ENCODE measurements at places on chromosomes 2 and 18.

DNA sequence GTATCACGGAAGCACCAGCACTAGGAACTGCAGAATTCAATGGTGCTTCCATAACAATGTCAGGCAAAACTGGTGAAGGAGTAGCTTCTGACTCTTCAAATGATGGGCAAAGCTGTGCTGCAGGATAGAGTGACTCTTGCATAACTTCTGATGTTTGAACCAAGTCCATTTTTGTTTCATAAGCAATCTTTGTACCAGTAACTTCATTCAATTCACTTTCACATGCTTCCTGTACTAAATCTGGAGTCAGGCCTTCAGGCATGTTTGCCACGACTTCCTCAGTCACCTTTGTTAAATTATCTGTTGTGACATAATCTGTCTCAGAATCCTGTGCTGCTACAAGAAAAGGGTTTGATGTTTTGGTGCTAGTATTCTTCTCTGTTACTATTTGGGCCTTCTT lies 24.0 kb downstream of the RTN4 start:
- DNase-seq: no peak

DNA sequence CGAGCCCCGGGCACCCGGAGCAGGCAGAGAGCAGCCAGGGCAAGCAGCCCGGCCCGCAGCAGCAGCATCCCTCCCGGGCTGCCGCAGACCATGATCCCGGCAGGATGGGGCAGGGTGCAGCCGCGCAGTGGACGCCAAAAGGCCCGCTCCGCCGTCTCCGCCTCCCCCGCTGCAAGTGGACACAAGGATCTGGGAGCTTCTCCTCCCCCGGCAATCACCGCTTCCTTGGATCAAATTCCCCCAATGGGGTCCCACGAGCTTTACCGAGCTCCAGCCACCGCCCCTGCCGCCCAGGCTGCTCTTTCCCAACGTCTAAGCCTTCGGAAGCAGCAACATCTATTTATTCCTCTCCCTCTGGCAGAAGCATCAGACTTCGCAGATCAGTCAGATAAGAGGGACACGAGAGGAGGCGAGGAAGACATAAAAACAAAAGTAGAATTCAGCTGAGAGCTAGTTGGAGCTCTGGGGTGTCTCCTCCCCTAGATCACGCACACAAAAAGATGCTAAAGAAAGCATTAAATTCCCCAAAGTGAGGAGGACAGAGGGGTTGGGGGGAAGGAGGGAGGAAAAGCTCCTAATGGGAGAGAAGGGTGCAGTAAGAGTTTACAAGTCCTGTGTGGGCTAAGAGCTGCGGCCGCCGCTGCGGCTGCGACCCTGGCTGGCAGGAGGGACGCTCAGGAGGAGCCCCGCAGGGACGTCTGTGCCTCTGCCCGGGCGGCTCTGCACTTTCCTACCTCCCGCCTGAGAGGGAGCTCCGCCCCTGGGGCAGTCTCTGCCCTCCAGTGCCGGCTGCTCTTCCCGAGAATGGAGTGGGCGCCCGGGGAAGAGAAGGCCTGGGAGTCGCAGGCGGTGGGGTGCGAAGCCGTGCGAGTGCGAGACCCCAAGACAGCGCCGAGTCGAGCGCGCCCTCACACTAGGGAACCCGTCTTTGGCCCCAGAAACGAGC lies at the start of gene FRZB:
Gene FRZB, minus strand, starts transcription at position 177 of the 946 bp plus-strand sequence. Its CDS starts 85 bp downstream, at position 92.
- peak; percentile 23 for DNase-seq

- no peak for DNase-seq
These were observed 57.9 kb downstream of the TET3 start for GRCh38 chr2:74042606-74043005.

GRCh38 chr2:218780046-218780445 lies 1.9 kb upstream of the CYP27A1 start:
- no peak for DNase-seq

DNA sequence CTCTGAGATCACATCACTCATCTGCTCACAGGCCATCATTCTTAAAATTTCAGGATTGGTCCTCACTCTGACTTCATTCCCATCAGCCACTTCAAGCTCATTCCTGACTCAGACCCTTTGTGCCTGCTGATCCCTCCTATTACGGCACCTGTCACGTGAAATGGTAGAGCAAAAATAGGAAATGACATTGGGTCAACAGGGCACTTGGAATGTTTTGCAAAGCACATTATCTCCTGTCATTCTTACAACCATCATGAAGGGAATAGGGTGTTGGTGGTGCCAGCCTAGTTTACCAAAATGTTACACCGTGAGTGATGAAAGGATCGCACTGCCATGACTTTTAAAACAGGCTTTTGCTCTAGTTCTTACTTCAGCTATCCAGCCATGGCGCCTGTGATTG lies 61.1 kb downstream of the EIF5B start:
- DNase-seq: no peak

- DNase-seq: peak; percentile 34
These were observed 756 bp upstream of the OST4 start for GRCh38 chr2:27071990-27072830.

- DNase-seq: peak; percentile 54
These were observed 1.6 kb upstream of the DNER start for GRCh38 chr2:229715895-229716507.

- no peak for DNase-seq
These were observed 71.3 kb downstream of the C1D start for GRCh38 chr2:67991456-67991855.

GRCh38 chr2:38613126-38613848 lies 10.6 kb upstream of the HNRNPLL start:
- no peak for DNase-seq

- no peak for DNase-seq
These were observed 26.8 kb upstream of the PNPT1 start for GRCh38 chr2:55720417-55720816.

- no peak for DNase-seq
These were observed 185.3 kb downstream of the LRATD1 start for GRCh38 chr2:14817848-14818247.

DNA sequence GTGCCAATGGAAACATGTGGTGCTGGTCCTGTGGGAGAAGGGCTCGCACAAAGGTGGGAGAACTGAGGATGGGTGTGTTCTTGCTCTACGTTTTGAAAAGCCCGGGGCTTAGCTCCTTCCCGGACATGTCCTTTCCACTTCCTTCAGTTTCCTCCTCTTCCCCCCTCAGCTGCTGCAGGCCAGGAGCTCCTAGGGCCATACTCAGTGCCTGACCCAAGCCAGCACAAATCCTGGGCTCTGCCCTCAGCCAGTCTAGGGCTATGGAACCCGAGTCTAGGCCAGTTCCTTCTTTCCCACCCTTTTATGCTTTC lies 1.4 kb upstream of the SIX2 start:
- DNase-seq: no peak

DNA sequence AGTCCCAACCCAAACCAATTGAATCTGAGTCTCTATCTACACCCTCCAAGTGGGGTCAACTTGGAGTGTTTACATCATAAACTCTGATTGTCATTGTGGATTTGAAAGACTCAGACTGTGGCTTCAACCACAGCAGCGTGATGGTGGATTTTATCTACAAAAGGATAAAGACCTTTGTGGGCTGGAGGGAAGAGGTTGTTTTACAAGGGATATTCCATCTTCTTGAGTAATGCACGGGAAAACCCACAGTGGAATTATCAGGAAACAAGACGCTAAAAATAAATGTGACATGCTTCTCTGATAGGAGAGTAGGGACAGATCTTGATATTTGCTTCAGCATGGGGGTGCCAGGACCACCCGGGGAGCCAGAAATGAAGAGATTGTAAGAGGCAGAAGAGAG lies 93.5 kb downstream of the LPIN1 start:
- DNase-seq: no peak

- no peak for DNase-seq
These were observed 35.2 kb downstream of the METTL4 start for GRCh38 chr18:2536063-2536462.

GRCh38 chr2:17754773-17755425 lies 961 bp downstream of the GEN1 start:
- peak; percentile 16 for DNase-seq

DNA sequence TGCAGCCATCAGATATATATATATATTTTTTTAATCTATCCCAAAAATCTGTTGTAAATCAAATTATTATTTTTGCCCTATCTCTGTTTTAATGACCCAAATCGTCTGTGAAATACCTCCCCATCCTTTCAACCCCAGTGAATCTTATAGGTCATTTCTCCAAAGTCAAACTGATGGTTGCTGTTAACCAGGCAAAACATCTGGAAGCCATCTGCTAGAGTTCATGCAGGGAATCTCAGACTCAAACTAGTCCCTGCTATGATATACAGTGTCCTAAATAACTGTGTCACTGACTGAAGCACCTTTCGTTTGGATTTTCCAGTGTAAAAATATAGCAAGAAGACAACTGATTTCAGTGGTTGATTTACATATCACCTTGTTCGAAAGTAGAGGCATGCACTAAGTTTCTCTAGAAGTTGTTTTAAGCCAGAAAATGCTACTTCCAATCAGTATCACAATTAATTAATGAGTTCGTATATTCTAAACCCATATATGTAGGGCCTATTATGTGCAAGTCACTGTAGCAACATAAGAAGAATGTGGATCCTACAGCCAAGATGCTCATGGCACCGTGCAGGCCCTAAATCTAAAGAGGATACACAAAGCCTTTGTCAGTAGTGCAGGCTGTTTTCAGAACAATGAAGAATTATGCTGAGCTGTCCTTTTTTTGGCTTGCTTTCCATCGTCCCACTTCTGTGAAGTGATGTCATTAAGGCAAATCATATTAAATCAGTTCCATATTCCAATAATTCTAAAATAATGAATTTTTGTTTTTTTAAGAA lies 566.0 kb downstream of the STK39 start:
- DNase-seq: no peak

DNA sequence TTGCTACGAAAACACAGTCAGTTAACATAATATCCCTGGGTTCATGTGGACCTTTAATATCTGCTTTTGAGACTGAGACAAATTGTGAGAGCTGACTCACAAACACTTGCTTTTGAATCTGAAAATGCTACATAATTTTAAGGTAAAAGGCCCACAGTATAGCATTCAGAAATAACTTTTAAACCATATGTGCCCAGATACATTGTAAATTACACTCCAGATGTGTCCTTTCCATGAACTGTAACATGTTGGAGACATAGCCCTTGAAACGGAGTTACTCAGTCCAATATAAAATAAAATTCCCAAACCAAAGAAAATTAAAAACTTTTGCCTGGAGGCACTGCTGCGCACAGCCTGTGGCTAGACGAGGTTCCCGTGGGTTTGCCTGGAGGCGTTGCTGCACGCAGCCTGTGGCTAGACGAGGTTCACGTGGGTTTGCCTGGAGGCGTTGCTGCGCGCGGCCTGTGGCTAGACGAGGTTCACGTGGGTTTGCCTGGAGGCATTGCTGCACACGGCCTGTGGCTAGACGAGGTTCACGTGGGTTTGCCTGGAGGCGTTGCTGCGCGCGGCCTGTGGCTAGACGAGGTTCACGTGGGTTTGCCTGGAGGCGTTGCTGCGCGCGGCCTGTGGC lies 131.9 kb upstream of the ALKAL2 start:
- no peak for DNase-seq

- peak; percentile 35 for DNase-seq
These were observed 1.2 kb downstream of the RPL31 start for GRCh38 chr2:101003278-101003775.

DNA sequence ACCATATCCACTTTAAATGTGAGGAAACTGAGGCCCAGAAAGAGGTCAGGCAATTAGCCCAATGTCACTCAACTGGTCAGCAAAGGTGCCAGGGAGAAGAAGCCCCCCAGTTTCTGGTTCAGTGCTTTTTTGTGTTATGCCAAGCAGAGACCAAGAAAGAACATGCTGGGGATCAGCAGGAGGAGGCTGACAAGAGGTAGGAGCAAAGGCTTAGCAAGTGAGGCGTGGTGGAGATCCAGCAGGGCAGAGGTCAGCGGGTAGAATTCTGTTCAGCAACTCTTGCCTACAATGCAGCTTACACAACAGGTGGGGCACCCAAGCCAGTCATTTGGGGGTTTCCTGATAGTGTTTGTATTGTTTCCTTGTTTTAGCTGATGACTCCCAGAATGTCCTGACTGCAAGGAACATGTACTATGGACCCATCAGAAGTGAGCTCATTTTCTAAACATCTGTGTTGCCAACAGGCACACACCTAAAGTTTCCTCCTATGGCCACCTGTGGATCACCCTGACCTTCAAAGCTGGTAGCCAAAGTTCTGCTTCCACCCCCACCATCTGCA lies 28.2 kb downstream of the LPIN2 start:
- DNase-seq: peak; percentile 82

GRCh38 chr2:241868661-241869081 lies 858 bp upstream of the RTP5 start:
- DNase-seq: no peak

- peak; percentile 78 for DNase-seq
These were observed 198.9 kb downstream of the ACKR3 start for GRCh38 chr2:236768393-236769140.

GRCh38 chr2:200417366-200417765 lies 92.5 kb downstream of the KCTD18 start:
- no peak for DNase-seq

DNA sequence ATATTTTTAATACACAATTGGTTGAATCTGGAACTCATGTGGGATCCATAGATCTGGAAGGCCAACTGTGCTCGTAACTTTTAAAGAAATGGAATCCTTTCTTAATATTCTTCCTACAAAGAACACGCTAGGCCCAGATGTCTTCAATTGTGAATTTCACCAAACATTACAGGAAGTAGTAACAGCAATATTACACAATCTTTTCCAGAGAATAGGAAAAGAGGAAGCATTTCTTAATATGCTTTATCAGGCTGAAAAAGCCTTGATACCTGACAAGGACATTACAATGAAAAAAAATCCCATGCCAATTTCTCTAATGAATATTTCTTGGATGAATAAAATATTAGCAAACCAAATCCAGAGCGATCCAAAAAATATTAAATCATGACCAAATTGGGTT lies 80.3 kb upstream of the HAAO start:
- DNase-seq: no peak

GRCh38 chr2:69774984-69775982 lies 33.3 kb downstream of the ANXA4 start:
- no peak for DNase-seq

- no peak for DNase-seq
These were observed 29.4 kb downstream of the YWHAQ start for GRCh38 chr2:9601397-9601796.

- DNase-seq: peak; percentile 52
These were observed 495 bp upstream of the GULP1 start for GRCh38 chr2:188291142-188291616.

- no peak for DNase-seq
These were observed 308.4 kb upstream of the COL3A1 start for GRCh38 chr2:188665727-188666304.

Data from kidney tubule cell (primary cell).